Activated CD4-positive, alpha-beta T cell treated with anti-CD3 and anti-CD28 coated beads, Interleukin-2, amount 50 U/mL, for 16 hours (primary cell): ENCODE measurements at places on chromosomes 4 and X.
A peak's percentile ranks its signal among the peaks of the same experiment; 100 is the strongest.

DNA sequence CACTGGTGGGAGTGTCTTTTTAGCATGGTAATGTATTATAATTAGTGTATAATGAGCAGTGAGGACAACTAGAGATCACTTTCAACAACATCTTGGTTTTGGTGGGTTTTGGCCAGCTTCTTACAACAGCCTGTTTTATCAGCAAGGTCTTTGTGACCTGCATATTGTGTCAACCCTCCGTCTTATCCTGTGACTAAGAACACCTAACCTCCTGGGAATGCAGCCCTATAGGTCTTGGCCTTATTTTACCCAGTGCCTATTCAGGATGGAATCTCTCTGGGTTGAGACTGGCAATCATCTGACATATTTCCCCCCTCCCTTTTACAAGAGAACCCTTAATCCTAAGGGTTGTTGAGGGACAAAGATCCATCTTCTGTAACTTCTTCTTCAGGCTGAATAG lies 21.9 kb upstream of the ADH4 start:
- DNase-seq: no peak

- DNase-seq: peak; percentile 28
Measured at GRCh38 chr4:98939892-98940298, 11.0 kb upstream of the EIF4E start.

GRCh38 chr4:173025131-173025530 lies 143.5 kb upstream of the GALNT7 start:
- DNase-seq: peak; percentile 26

- no peak for DNase-seq
Measured at GRCh38 chrX:68177542-68177941, 255.8 kb downstream of the OPHN1 start.

DNA sequence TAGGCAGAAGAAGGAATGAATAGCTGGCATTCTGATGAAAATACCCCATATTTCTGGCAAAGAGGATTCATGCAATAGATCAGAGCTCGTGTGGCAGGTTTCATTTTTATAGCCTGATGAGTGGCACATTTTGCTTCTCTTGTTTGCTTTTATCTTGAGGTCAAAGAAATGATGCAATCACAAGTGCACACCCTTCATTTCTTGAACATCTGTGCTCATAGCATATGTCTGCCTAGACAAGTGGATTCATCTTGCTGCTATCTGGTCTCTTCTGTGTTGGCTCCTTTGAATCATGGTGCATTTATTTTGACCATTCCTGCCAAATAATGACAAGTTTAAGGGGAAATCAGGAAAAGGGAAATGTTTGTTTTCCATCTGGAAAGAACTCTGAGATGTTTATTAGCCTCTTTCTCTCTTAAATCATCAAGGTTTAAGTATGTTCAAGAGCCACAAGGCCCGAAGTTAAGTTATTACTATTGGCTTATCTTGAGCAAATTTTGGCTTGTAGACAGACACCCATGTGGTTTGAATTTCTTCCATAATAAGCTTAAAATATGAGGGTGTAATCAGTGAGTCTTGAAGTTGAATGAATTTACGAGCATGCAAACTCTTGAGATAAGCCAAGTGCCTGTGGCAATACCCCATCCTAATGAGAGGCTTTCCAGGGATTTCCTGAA lies 59.3 kb upstream of the HS3ST1 start:
- DNase-seq: no peak

DNA sequence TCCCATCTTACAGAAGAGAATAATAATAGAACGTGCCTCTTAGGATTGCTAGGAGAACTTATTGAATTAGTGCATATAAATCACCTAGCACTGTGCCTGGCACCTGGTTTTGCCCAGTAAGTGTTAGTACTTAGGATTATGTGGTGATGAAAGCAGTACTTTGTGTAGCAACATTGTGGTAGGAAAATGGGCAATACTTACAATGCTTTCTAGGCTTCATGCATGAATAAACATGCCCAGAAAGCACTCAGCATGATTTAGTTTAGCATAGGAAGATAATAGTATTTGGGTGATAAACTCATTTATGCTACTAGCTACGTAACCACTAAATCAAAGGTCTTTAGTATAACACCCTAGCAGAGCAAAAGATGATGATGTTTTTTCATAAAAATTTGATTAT lies 105.6 kb downstream of the NEUROG2 start:
- no peak for DNase-seq

GRCh38 chr4:13922873-13923645 lies 295.5 kb upstream of the BOD1L1 start:
- no peak for DNase-seq

DNA sequence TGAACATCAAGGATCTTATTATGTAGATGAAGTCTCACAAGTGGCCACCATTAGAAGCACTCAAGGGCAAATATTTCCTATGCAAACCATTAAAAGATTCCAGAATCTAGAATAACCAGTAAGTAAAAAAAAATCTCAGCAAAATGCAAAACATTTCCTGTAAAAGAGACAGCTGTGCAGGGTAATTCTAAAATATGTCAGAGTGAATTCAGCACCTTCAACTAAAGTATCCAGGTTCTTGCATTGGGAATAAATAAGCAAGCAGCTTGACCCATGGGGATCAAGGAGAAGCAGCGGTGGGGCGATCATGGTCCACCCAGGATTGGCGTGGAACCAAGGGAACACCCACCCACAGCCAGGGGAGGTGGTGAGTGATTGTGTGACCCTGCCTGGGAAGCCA lies 2188.9 kb downstream of the PCDH7 start:
- no peak for DNase-seq

DNA sequence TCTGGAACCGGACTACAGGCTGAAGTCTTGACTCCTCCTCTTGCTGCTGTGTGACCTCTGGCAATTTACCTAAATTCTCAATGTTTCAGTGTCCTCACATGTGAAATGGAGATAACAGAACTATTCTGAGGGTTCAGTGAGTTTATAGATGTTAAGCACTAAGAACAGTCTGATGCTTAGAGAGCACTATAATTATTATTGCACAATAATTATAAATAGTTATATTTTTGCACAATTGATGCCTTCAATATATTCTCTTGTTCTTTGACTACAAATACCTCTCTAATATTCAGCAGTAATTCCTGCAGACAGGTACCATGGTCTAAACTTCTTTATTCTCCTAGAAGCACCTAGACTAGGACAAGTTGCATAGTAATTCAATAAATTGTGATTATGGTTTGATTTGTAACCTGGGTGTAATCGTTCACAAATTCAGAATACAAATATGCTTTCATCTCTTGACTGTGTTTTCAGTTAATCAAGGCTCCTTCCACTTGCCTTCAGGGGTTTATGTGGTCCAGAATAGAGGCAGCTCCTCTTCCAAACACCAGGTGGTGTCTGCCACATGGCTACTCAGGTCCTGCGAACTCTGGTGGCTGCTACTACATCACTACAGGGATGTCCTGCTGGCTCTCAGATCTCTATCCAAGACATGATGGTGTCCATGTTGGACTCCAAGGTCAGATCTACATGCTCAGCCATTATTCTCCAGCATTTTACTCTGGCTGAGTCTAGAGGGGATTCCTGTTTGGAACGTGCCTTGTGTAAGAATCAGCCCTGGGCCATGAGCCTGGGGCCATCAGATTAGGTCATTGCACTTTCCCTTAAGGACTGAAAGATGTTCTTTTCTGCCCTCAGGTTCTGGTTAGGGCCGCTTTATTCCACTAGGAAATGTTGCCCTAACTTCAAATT lies 103.4 kb downstream of the QRFPR start:
- peak; percentile 35 for DNase-seq

DNA sequence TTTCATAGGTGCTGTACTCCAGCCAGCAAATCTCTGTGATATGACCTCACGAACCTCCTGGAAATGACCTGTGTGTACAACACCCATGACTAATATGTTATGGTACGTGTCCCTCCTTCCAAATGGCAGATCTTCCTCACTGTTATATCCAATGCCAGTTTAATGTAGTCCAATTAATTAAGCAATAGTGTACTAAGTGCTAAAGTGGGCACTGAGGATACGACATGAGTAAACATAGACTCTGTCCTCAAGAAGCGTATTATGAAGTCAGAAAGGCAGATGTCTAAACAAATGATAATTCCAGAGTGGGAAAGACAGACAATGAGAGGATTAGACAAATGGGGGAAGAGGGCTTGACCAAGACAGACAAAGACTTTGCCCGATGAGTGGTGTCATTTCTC lies 33.9 kb downstream of the GPRIN3 start:
- DNase-seq: no peak

- peak; percentile 24 for DNase-seq
Measured at GRCh38 chrX:106726485-106727437, at the start of gene RNF128. Gene RNF128 (plus strand): TSS chrX:106726701. CDS start chrX:106726914, 213 bp downstream.

DNA sequence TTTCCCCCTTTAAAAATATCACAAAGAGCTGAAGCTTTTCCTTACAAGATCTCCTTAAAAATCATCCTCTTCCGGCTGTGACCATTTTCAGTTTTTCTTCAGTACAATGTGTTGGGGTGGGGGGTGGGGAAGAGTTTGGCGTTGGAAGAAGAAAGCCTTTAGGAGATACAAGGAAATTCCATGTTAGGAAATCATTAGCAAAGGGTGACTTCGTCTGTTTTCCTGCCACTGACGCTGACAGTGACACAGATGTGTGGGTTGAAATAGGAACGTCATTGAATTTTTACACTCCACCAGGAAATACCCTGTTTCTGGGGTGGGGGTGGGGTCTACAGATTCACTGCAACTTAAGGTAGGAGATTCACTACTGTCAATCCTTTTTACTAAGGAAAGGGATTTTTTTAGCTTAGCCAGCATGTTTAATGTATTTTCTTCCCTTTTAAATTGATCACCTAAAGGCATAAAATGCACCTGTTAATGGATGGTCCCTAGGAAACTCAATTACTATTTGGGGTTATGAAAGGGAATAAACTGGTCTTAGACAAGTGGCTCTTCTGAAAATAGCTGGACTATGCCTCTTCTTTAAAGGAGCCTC lies 3.9 kb downstream of the MAMLD1 start:
- DNase-seq: no peak

- DNase-seq: peak; percentile 33
Measured at GRCh38 chr4:185587427-185588161, 52.3 kb upstream of the PDLIM3 start.

- DNase-seq: no peak
Measured at GRCh38 chr4:2807571-2807970, 14.7 kb downstream of the SH3BP2 start.

GRCh38 chrX:15500497-15500966 lies at the start of gene BMX:
Gene BMX (plus strand): TSS chrX:15500807. CDS start chrX:15508354, 7,547 bp downstream.
- DNase-seq: no peak

DNA sequence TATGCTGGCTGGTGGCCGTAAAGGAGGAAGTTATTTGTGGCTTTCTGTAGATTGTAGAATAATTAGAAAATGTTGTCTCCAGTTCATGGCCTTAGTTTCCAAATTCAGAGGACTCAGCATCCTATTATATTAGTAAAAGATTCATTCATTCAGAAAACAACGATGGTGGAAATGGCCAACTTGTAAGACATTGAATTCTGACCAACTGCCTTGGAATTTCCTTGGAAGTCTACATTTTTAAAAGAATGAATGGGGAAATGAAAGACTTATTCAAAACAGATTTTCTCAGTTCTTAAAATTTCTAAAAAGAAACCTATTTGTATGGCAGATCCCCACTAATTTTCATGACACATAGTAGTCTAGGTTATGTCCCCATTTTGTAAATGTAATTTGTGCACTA lies 561.5 kb downstream of the ANKRD50 start:
- no peak for DNase-seq
